NCI-H1092 (cell line): ENCODE measurements at places on chromosomes 6 and 20.
A peak's percentile ranks its signal among the peaks of the same experiment; 100 is the strongest.

DNA sequence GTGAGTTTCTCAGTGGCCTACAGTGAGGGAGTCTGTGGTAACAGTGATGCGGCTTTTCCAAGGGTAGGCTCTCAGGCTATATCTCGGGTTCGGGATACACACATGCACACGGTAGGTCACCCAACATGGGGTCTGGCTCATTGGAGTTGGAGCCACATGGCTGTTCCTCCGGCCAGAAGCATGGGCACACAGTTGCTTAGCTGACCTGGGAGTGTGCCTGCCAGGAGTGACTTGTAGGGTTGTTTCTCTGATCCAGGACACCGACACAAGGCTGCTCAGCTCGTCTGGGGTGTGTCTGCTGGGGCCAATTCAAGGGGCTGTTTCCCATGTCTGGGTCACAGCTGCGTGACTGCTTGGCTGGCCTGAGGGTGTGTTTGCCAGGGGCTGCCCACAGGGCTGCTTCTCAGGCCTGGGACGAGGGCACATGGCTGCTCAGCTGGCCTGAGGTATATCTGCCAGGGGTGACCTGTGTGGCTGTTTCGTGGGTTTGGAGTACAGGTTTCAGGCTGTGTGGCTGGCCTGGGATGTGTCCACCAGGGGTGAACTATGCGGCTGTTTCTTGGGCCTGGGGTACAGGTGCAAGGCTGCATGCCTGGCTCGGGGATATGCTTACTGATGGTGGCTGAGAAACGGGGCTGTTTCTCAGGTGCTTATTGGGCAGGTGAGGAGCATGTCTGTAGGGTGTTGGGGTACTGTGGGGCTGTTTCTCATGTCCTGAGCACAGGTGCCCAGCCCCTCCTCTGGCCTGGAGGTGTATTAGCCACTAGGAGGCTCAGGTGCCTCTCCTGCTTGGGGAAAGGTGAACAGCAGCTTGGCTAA is 15.2 kb downstream of the KIF25 start:
- no peak for DNase-seq

- DNase-seq = no peak
These were observed 6.2 kb downstream of the TMEM242 start for GRCh38 chr6:157316871-157317814.

- DNase-seq = no peak
These were observed 215.6 kb upstream of the ZNF217 start for GRCh38 chr20:53809217-53809616.

DNA sequence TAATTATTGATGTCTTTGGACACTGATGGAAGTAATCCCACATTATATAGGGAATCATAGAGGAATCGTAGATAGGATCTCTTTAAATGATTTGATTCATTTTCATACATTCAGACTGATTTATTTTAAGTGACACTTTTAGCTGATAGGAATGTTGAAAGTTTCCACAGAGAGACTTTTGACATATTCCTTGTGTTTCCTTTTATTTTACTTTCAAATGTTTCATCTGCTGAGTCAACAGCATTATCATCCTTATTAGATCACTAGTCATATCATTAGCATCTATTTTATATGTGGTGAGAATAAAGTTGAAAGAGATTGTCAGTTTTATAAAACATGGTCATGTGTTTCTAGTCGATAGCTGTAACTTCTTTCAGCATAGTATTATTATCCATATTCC is 13.4 kb downstream of the DCBLD1 start:
- DNase-seq = no peak

DNA sequence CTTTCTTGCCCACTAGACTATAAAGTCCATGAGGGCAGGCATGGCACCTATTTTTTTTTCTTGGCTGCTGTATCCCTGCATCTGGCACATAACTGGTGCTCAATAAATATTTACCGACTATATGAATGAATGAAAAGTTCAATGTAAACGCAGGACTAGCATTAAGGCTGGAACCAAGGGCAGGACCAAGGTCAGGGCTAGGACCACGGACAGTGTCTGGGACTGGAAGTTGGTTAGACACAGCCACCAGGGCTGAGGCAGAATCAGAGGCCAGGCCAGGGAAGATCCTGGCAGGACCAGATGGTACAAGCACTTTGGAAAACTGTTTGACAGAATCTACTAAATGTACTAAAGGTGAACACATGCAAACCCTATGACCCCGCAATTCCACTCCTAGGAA is 3.7 kb downstream of the TNXB start:
- DNase-seq = no peak

DNA sequence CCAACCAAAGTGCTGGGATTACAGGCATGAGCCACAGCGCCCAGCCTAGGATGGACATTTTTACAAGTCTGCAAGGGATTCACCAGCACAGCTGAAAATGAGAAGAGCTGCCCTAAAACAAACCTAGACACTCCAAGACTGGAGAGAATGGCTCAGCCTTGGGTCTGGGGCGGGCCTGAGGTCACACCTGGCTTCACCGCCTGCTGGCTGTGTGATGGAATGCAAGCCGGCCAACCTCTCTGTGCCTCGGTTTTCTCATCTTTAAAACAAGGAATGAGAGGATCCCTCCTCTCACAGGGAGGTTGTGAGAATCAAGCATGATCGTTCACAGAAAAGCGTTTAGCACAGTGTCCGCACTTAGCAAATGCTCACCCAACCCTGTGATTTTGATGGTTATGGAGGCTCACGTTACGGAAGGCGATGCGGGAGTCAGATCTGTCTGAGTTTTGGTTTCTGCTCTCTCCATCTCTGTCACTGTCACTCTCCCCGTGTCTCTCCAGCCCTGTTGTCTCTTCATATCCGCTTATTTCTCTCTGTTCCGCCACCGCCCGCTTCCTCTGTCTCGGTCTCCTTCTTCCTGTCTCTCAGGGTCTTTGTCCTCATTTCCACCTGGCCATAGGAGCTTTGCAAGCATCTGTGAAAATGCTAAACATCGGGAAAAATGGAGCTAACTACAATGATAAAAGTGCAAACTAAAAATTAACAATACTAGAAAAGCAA is 47.6 kb downstream of the CEBPB start:
- DNase-seq = no peak

- peak; percentile 56 for DNase-seq
These were observed 223.7 kb downstream of the GMDS start for GRCh38 chr6:2021713-2022125.

DNA sequence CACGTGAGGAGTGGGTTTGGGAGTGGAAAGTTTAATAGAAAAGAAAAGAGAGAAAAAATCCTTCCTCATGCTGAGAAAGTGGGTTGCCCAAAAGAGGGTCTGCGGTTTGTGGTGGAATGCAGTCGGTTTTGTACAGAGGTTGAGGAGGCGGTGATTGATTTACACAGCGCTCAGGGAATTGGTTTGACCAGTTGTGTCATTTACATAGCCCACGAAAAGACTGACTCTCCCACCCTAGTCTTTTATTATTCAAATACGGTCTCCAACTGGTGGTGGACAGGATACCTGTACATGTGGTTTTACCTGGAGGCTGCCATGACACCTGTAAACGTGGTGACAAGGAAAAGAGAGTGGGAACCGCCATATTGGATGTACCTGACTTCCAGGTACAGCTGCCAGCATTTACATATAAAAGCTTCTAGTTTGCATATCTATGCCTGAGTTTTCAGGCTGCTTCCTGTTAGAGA is 42.1 kb downstream of the HLA-DPB1 start:
- no peak for DNase-seq

DNA sequence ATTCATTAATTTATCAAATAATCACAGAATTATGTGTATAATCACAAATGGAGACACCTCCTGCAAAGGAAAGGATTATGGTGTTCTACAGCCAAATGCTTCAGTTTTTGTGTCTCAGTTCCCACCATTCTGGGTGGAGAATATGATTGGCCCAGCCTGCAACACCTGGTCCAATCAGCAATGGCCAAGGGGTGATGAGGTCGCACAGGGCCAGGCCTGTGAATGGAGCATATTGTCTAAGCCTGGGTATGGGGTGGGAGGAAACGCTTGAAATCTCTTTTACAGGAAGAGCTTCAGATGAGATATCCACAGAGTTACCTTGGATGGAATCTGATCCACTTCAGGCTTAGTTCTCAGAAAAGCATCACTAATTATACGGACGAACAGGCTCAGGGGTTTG is 271.6 kb downstream of the DHX35 start:
- no peak for DNase-seq

- DNase-seq = no peak
These were observed 108.6 kb upstream of the VGLL2 start for GRCh38 chr6:117156741-117157140.

DNA sequence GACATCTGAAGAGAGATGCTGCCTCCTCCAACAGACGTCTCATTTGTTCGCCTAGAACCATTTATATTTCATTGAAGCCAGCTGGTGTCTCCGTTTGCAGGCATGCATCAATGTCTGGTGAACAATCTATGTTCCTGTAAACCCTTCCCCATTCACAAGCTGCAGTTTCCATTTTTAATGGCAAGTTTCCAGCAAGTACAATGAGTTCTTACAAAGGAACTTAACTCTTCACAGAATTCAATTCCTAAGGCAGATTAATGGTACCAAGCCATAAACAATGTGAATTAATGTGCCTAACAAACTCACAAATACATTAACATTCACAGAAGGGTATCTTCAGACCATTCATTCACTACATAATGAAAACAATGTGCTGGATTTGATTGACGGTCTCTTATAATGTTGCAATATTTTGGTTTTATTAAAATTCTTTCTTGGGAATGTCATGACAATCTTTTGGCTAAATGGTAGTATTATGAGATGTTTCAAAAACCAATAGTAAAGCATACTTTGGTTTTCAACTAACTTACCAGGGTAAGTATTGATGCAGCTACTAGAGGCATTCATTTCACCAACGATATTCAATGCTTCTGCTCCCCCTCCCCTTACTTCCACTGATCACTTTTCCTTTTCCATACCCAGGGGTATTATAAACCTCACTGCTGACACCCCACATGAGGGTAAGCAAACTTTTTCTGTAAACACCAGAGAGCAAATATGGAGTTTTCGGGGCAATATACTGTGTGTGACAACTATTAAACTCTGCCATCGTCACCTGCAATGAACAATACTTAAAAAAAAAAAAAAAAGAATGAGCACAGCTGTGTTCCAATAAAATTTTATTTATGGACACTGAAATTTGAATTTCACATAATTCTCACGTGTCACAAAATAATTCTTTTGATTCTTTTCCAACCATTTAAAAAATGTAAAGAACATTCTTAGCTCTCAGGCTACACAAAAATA is 4.2 kb downstream of the AKIRIN2 start:
- no peak for DNase-seq

- no peak for DNase-seq
These were observed 179.2 kb downstream of the PREX1 start for GRCh38 chr20:48648482-48649051.

DNA sequence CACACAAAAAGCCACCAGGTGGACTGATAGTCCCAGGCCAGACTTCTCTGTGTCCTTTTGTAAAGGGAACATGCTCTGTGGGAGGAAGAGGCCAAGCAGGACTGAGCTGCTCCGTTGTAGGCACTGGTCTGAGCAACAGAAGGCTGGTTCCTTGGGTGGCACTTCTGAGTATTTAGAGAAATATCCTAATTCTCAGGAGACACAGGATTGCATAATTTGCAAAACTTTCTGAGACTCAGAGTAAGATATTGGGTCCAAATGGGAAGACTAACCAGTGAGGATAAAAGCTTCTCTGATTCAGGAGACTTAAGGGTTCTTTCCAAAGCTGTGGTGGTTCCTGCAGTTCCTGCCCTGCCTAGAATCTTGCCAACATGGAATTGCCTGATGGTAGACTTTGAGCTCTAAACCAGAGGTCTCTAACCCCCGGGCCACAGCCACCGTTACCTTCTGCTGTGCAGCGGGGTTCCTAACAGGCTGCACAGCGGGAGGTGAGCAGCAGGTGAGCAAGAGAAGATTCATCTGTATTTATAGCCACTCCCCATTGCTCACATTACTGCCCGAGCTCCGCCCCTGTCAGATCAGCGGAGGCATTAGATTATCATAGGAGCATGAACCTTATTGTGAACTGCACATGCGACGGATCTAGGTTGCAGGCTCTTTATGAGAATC is 107.0 kb downstream of the OLIG3 start:
- no peak for DNase-seq

DNA sequence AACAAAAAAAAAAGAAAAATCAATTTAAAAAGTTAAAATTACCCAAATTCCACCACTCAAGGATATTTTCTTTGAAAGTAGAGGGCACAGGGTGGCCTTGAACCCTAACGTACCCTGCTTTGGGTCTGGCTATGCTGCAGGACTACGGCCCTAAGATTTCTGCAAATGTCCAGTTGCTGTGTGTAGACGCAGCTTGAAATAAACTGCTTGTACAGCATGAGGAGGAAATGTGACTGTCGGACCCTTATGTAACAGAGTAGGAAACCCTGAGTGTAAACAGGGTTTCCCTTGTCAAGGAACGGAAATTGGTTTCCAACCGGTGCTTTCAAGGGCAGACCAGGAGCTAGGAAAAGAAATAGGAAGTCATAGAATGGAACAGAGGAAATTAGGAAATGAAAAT is 60.7 kb upstream of the SHLD1 start:
- no peak for DNase-seq

GRCh38 chr6:74764486-74764885 is 441.4 kb downstream of the COL12A1 start:
- no peak for DNase-seq

GRCh38 chr6:24125980-24126379 is at the start of gene NRSN1:
Gene NRSN1, plus strand, starts transcription at chr6:24126215. Its CDS starts 8,113 bp downstream, at chr6:24134328.
- peak; percentile 47 for DNase-seq

DNA sequence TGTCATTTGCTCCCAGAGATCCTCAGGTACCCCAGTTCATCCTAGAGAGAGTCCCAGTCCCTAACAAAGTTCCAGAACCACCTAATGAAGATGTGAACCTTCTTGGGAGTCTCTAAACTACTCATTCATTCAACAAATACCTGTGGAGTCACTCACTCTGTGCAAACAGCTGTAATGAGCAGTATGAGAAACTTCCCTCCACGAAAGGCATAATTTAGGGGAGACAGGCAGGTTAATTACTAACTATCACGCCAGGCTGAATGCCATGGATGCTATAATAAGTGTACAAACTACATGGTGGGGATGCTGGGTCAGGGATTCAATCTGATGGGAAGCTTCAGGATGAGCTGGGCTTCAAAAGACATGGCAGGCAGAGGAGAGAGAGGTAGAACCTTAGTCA is 70.1 kb upstream of the AFDN start:
- DNase-seq = no peak

DNA sequence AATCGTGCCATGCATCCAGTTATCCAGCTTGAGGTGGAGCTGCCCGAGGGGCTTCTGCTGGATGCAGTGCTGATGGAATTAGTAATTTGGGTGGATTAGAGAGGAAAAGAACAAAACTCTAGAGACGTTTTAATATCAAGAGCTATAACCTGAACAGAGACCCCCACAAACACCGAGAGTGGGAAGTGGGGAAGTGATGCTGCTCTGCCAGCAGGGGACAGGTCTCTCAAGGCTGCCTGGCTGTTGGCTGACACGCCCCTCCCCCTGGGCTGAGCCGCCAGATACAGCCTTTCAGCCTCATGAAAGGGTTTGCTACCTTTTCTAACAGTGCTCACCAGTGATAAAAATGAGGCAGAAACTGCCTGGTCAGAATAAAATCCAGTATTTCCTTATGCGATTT is 9.6 kb downstream of the LEMD2 start:
- DNase-seq = no peak
